ENCODE measurements at places on chromosomes 6 and 20.

GRCh38 chr20:56437196-56437960, 25.3 kb downstream of the CASS4 start:
- no peak overlapping the region for H3K27ac ChIP-seq
- DNase-seq, result no peak
- no peaks in the 10 kb centered on the region for H3K27me3 ChIP-seq
- no peaks in the 10 kb centered on the region for H3K36me3 ChIP-seq
- H3K4me1 ChIP-seq, result no peaks in the 10 kb centered on the region

- no peak for DNase-seq
- no peaks in the 10 kb centered on the region for H3K36me3 ChIP-seq
- H3K27me3 ChIP-seq, result no peaks in the 10 kb centered on the region
- no peak overlapping the region for H3K27ac ChIP-seq
- no peaks in the 10 kb centered on the region for H3K4me1 ChIP-seq
These were observed 9.6 kb downstream of the CCM2L start for GRCh38 chr20:32019563-32020463.

DNA sequence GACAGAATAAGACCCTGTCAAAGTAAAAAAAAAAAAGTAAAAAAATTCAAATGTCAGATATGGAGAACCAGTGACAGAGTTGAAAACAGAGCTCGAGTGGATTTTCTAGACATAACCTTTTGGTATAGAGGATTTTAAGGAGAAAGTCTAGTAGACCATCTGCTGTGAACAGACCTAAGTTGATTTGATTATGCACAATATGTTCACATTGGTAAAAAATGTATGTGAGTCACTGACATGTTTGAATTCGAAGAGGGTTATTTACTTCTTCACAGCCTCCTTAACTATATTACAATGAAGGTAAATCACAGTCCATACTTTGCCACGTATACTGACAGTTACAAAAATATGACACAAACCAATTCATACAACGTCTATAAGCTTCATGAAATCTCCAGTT, 7.4 kb downstream of the TINAG start:
- H3K27ac ChIP-seq, result no peak overlapping the region
- H3K4me1 ChIP-seq, result no peaks in the 10 kb centered on the region
- DNase-seq, result no peak
- H3K36me3 ChIP-seq, result no peaks in the 10 kb centered on the region

DNA sequence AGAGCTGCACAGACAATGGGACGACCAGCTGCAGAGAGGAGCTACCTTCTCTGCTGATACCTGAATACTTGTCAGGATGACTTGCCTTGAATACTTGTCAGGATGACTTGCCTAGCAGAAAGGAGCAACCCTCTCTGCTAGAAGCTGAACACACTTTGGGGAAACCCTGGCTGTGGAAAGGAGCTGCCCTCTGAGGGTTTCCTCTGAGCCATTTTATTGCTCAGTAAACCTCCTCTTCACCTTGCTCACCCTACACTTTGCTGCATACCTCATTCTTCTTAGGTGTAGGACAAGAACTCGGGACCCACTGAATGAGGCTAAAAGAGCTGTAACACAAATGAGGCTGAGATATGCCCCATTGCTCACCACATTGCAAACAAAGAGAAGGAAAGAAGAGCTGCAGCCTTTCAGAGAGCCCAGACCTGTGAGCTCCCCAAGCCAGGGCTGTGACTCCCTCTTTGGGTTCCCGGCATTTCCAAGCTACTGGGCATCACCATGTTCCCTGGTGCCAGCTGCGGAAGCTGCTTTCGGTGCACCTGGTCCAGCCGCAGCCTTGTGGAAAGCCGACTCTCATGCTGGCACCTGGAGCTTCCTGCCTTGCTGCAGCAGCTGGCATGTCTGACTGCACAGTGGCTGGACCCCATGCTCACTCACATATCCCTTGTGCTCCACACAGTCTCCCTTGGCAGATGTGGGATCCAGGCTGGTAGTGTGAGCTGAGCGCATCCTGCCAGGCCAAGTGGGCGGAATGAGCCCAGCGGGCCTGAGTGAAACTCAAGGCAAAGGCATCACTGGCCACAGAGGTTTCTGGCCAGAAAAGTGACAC, 106.7 kb upstream of the AHI1 start:
- H3K36me3 ChIP-seq, result no peaks in the 10 kb centered on the region
- no peak overlapping the region for H3K27ac ChIP-seq
- no peak overlapping the region for H3K4me3 ChIP-seq
- no peaks in the 10 kb centered on the region for H3K4me1 ChIP-seq
- H3K27me3 ChIP-seq, result no peaks in the 10 kb centered on the region
- DNase-seq, result no peak

DNA sequence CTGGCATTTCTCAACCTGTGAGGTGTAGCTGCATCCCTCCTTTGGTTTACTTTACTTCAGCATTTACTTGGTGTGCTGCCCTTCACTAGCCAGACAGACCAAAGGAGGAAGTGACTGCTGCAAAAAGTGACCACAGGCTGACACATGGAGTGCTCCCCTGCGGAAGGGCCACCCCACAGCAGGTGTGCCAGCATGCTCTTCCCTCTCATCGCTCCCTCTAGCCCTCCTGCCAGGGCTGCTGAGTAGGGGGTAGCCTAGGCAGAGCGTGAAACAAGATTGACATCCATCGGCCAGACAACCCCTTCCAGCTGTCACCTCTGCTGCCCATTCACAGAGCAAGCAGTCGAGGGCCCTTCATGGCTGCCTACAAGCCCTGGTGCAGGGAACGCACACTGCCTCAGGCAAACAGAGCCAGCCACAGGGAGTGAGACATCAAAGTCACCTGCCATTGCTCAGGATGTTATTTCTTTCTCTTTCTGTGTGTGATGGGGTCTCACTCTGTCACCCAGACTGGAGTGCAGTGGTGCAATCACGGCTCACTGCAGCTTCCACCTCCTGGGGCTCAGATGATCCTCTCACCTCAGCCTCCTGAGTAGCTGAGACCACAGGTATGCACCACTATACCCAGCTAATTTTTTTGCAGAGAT, 102.0 kb upstream of the RPS6KA2 start:
- no peak overlapping the region for H3K4me3 ChIP-seq
- H3K27me3 ChIP-seq, result no peaks in the 10 kb centered on the region
- no peaks in the 10 kb centered on the region for H3K4me1 ChIP-seq
- H3K36me3 ChIP-seq, result no peaks in the 10 kb centered on the region
- no peak for DNase-seq

DNA sequence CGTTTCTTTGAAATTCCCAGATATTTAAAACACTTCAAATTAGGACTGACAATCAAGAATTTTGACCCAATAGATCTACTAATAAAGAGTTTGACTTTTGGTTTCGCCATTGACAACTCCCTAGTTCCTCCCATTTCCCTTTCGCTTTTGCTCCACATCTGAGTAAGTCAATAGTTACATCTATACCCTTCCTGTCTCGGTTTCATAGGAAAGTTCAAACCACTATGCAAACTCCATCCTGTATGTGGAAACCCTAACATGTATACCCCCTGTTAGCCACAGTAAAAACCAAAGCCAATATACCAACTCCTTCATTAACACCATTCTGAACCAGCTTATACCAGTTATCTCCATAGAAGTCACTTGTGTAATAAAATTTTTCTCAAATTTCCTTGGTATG, 311.1 kb downstream of the MMUT start:
- no peak overlapping the region for H3K27ac ChIP-seq
- H3K4me3 ChIP-seq, result no peak overlapping the region
- no peaks in the 10 kb centered on the region for H3K36me3 ChIP-seq
- no peaks in the 10 kb centered on the region for H3K4me1 ChIP-seq
- H3K27me3 ChIP-seq, result no peaks in the 10 kb centered on the region
- no peak for DNase-seq

- no peaks in the 10 kb centered on the region for H3K27me3 ChIP-seq
- no peaks in the 10 kb centered on the region for H3K36me3 ChIP-seq
- DNase-seq, result no peak
- no peaks in the 10 kb centered on the region for H3K4me1 ChIP-seq
These were observed 37.0 kb upstream of the PKHD1 start for GRCh38 chr6:52124126-52125121.
